NCI-H774 (cell line): ENCODE measurements at places on chromosomes 7 and 10.

DNA sequence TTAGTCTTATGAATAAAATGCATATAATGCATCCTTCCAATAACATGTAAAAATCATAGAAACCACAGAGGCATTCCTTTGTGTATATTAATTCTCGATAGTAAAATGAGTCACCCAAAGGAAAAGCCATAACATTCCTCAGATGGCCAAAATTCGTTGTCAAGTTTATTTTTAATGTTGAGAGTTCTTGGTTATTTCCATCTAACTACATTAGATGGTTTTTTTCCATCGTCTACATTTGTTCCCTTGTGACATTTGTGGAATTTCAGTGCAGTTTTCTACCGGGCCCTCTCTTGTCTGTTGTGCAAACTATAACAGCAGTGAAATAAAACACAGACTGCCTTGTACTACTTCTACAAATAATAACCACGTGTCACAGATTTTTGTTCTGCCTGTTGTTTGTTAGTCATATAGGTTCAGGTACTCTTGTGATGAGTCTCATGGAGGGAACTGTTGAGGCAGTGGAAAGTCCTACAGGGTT lies 54.7 kb upstream of the CCAR1 start:
- DNase-seq: no peak

DNA sequence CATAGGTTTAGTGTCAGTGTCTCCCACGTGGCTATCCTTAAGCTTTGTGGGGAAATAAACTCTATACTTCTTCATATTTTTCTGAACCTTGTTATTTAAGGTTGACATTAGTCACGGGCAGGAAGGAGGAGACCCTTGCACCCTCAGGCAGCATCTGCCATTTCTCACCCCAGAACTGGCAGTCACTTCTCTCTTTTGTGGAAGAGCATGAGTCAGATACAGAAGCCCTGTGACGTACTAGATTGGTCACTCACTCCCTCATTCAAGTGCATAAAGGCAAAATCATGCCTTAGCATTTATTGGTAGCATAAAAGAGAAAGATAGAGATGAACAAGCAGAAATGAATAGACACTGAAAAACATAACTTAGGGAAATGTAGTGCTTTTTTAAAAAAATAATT lies 206.0 kb upstream of the MDFIC start:
- DNase-seq: no peak

GRCh38 chr10:51075873-51076229 lies 1.6 kb downstream of the PRKG1 start:
- DNase-seq: no peak

- no peak for DNase-seq
These were observed 935.6 kb downstream of the GRID1 start for GRCh38 chr10:85430991-85431390.

DNA sequence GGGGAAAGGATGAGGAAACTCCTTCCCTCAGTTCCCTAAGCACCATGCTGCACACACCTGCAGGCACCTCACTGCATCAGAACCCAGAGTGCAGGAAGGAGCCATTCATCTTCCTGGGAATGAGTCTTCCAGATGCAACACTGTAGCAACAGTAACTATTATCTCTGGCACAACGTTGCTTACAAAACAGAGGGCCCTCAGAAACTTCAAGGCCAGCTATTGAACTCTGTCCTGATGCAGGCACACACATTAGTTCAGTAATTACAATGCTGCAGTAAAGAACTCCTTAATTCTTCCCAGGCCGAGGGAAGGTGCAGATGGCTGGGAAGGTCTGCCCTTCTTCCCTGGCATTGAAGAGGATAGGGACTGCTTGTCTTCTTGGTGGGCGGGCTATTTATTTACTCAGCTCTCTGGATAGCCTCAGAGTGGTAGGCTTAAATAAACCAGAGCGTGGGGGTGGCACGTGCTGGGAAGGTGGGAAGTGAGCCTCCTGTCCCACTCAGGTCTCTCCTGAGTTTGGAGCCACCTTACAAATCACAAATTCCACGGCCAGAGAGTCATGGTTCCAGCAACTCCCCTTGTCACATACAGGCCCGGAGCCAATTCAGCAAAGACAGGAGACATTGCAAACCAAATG lies 125.1 kb upstream of the JCAD start:
- no peak for DNase-seq

DNA sequence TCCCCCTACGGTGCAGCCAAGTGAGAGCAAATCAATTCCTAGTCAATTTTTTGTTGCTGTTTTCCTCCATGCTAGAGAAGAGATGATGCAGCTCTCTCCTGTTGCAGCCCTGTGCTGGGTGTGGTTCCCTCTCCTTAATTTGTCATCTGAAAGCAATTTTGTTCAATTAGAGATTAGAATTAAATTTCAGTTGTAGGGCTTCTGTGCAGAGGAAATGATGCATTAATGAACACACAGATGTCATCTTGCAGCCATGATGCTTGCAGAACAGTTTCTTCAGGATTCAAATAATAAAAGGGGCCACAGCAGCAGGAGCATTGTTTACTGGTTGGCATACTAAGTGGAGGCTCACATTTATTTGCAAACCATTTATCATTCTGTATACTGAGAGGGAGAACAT lies 266.0 kb downstream of the AUTS2 start:
- DNase-seq: peak; percentile 63

DNA sequence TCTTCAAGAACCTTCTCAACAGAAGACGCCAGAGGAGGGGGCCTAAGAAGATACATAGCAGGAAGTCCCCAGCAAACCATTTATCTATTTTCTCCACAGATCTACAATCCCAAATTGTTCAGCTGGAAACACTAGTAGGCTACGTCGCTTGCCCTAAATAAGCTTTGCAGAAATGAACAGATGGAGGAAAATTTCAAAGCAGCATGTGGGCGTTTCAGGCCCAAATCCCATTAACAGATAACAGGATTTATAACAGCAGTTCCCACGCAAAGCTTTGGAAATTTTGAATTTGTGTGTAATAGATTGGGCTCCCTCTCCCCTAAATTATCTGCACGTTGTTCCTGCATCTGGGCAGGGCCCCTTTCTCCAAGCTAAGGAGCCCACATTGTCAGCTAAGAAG lies 60.6 kb upstream of the FRMD4A start:
- DNase-seq: no peak

- no peak for DNase-seq
These were observed 1026.8 kb downstream of the GATA3 start for GRCh38 chr10:9081253-9081652.

DNA sequence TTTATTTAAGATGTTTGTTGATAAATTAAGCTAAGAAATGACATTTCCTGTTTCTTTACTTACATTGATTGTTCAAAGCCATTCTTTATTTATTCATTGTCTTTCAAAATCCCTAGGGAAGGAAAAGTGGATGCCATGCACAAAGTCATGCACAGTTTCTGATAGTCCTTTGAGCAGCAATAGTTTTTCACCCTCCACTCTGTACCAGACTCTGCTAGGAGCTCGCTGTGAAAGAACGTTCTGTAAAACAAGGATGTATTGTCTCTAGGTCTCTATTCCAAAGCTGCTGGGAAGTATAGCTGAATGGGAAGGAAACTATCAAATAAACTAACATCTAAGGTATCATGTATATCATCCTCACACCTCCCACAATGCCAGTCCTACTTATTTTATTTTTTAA lies 7.8 kb upstream of the NOC3L start:
- no peak for DNase-seq

DNA sequence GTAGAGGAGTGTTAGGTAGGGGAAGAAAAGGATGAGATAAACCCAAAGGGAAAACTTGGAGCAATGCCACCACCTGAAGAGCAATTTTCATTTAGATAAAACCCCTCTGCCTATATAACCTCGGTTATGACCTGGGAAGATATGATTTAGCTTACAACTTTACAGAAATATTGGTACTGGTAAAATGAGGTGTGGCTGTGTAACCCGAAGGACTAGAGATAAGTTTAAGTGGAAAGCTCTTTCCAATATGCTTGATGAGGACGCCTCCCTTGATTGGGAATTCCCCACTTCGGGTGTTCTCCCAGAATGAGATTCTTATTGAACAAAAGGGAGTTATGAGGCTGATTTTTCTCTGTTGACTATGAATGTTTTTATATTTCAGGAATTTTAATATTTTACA lies 109.5 kb upstream of the CDK6 start:
- no peak for DNase-seq

DNA sequence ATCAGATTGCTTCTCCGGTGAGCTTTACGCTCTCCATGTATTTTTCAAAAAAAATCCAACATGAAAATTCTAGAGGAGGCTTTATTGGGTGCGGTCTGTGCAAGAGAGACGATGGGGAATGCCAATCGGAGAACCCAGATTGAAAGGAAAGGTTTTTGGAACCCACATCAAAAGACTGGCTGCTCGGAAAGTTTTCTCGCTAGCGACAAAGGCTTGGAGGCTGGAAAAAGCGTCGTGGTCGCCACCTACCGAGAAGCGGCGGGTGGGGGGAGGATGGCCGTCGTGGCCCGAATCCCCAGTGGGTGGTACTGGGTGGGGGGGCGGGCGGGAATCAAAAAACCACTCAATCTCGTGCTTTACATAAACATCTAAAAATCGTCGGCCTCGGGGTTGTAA lies 1.1 kb upstream of the GTF2I start:
- DNase-seq: no peak

- DNase-seq: no peak
These were observed 151.6 kb downstream of the SEM1 start for GRCh38 chr7:96558093-96558492.

DNA sequence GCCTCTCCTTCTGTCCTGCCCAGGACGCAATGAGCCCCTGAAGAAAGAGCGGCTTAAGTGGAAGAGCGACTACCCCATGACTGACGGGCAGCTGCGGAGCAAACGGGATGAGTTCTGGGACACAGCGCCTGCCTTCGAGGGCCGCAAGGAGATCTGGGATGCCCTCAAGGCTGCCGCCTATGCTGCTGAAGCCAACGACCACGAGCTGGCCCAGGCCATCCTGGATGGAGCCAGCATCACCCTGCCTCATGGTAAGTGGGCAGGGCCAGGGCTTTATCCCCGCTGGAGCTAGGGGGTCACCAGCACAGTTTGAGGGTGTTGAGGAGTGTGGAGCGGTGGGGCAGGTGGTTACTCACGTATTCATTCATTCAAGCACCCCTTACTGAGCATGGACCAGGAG lies 4.7 kb upstream of the ANKRD2 start:
- DNase-seq: no peak

- DNase-seq: no peak
These were observed 29.8 kb upstream of the ING3 start for GRCh38 chr7:120920591-120921274.

GRCh38 chr7:45024126-45024744 lies 24.2 kb downstream of the CCM2 start:
- DNase-seq: no peak

GRCh38 chr10:84683980-84684740 lies 355.8 kb downstream of the CCSER2 start:
- no peak for DNase-seq

DNA sequence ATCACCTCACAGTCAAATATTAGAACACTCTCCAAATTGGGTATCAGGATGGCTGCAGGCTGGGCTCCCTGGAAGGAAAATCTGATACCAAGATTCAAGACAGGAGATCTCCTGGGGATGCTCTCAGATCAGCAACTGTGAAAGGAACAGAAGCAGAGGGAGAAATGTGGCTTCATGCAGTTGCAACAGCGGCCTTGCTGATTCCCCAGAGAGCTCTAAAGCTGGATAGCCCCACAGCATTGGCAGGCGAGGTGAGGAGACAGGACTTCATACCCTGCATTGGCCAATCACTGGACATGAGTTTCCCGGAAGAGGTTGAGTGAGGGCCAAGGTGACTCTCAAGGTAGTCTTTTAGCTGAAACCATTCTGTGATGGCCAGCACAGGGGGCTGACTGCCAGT lies 190.6 kb downstream of the PTPN20 start:
- DNase-seq: no peak

DNA sequence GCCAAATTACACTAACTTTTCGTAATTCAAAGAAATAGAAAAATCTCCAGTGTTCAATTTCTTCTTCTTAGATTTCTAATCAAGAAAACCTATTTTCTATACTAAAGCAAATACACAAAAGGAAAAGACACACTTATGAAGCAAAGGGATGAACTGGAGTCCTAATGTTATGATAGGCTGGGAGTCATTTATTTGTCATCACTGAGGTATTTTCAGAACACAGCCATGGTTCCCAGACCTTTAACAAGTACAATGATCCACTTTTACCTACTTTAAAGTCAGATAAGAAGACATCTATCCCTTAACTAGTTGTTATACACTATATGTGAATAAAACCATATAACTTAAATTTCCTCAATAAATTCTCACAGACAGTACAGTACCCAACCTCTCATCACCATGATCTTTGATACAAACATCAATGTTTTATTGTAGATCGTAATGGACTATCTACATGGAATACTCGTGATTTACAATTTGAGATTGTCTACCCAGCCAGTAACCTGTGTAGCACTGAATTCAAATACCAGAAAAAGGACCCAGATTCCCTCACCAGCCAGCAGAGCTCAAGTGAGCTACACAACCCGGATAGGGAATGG lies 12.5 kb downstream of the ASNS start:
- DNase-seq: no peak

DNA sequence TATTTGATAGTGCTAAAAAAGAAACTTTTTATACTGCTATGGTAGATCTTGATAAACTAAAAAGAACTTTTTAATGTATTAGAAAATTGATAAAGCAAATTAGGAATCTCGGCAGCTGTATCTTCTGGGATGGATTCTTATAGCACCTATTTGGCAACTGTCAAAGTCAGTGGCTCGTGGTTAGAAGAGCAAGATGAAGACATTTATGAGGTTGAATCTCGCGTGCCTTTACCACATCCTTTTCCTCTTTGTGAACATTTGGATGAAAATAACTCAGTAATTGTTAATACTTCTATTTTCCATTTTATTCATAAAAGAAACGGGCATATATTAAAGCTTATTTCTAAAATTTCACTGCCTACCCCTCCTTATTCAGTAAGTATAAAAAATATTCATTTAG lies 76.2 kb downstream of the CYP51A1 start:
- DNase-seq: no peak

DNA sequence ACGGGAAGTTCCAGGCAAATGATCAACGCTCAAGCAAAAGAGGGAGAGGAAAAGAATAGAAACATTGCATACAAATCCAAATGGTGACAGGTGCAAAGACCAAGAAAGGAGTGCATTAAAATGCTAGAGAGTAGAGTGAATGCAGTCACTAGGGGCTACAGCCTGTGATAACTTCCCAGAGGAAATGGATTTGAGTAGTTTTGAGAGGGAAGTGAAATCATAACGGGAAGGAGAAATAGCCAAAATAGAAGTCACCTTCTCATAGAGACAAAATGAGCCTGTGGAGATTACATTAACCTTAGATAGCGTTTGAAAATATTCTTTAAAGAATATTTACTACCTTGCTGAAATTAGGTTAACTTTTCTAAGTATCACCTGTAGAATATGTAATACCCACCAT lies 26.5 kb downstream of the NUP42 start:
- DNase-seq: no peak
